ENCODE measurements at places on chromosomes 12 and 14.
A peak's percentile ranks its signal among the peaks of the same experiment; 100 is the strongest.

DNA sequence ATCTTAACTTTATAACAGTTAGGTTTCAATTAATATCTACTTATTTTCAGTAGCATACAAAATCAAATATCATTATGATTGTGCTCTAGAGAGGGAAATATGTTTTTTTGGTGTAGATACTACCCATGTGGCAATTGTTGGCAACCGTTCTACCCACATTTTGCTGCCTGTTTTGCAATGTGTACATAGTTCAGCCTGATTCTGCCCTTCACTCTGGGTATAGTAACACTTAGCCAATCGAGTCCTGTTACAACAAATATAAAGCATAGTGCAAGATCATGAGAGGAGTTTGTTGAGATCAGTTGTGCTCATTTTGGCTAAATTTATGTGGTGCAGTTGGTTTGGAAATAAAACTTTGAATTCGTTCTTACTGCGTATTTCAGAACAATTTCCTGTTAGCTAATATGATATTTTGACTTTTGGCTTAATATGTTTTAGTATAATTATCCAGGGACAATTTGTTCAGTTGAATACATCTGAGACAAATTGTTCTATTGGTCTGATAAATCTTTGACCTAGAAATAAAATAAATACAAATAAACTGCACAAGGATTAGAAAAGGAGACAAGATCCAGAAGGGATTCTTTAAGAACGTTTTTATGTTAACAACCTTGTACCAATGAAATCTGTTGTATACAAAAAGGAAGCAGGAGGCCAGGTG is 76.9 kb downstream of the ATF7IP start:
- DNase-seq = no peak

DNA sequence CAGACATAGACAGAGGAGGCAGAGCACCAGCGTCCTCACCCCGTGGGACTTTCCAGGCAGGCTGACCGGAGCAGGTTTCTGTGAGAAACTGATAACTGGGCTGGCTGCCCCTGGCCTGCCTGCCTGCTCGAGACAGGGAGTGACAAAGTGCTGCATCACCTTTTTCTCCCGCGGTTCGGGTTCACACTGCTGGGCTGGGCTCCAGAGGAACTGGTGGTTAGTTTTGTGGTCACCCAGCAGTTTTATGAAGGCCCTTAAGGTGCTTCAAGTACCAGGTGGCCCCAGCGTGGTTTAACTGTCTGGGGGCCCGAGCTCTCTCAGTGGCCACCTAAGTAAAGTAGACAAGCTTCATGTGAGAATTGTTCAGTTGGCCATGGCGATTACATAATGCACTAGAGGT is 1073.6 kb downstream of the BCL11B start:
- no peak for DNase-seq

- DNase-seq = no peak
These were observed 200.4 kb downstream of the PTPRO start for GRCh38 chr12:15522574-15523187.

- no peak for DNase-seq
These were observed 52.1 kb downstream of the DAD1 start for GRCh38 chr14:22536853-22537338.

- DNase-seq = no peak
These were observed 1.4 kb upstream of the ITGB7 start for GRCh38 chr12:53208435-53208834.

GRCh38 chr12:46458500-46459102 is 86.0 kb upstream of the SLC38A2 start:
- DNase-seq = no peak

GRCh38 chr12:131007031-131007739 is 53.5 kb downstream of the ADGRD1 start:
- DNase-seq = peak; percentile 84

DNA sequence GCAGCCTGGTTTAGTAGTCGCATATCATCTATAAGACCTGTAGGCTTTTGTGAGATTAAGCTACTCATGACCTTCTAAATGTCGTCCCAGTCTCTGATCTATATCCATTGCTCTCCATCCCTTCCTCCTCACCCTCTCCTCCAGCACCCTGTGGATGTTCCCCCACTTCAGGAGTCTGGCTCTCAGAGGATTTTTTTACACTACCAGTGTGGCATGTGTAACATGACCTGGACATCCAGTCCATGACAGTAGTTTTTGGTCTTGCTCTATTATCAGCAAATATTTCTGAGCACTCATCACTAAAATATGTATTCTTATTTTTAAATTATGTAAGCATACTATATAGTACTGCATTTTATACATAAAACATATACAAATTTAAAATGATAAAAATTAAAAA is 142.1 kb downstream of the DYRK2 start:
- DNase-seq = no peak

- peak; percentile 34 for DNase-seq
These were observed 946 bp downstream of the RNU4-2 start for GRCh38 chr12:120290609-120291305.

DNA sequence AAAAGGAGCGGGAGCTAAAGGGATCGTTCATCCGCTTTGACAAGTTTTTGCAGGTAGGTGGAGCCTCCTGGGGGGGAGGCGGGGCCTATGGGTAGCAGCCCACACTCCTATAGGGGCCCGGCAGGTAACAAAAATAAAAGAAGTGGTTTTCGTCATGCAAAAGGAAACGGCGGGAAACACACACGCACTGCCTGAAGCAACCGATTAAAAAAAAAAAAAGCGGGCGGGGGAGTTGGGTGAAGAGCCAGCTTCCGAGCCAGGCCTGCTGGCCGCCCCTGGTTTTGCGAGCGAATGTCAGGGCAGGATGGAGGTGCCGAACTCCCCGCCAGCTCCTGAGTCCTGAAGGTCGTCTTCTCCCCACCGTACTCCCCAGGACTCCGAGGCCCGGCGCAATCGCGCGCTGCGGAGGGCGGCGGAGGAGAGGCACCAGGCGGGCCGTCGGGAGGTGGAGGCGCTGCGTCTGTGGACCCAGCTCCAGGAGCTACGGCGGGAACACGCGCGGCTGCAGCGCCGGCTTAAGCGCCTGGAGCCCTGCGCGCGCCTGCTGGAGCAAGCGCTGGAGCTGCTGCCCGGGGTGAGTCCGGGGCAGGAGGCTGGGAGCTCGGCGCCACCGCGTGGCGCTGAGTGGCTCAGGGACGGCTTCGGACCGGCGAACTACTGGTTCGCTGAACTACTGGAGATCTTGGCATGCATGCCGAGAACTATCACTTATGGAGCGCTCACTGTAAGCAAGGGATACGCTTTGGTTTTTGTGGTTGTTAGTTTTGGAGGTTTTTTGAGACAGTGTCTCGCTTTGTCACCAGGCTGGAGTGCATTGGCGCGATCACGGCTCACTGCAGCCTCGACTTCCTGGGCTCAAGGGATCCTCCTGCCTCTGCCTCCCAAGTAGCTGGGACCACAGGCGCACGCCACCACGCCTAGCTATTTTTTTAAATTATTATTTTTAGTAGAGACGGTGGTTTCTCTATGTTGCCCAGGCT is 3.6 kb downstream of the CFAP73 start:
- peak; percentile 73 for DNase-seq

DNA sequence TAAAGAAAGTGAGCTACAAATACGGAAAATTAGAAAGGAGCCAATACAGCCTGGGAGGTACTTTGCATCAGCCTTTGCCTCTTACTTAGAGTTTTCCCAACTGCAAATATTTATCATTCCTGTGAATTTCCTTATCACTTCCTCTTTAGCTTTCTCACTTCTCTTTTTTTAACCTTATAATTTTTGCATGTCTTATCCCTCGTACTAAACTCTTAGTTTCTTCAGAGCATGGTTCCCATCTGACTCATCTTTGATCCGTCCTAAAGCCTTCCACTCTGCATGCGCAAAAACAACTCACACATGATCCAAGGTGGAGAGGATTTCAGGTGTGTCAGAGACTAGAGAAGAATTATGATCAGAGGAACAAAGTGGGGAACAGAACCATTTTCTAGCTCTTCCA is 9.6 kb upstream of the SNAPC1 start:
- DNase-seq = no peak

- no peak for DNase-seq
These were observed 9.4 kb upstream of the LRRC10 start for GRCh38 chr12:69620077-69620476.

- DNase-seq = peak; percentile 35
These were observed 405.6 kb upstream of the TMEM132C start for GRCh38 chr12:127861406-127861805.

DNA sequence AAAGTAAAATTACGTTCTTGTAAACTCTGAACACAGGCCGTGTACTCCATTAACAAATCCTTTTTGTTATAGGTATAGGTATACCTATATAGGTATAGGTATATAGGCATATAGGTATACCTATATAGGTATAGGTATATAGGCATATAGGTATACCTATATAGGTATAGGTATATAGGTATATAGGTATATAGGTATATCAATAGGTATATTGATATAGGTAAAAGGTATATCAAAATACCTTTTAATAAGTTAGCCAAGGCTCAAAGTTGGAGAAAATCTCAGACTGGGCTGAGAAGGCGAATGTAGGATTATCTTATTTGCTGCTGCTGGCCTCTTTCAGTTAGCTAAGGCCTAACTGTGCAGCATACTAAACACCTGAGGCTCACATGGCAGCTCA is 3.4 kb downstream of the SCFD1 start:
- no peak for DNase-seq

- no peak for DNase-seq
These were observed 64.7 kb upstream of the ATF1 start for GRCh38 chr12:50699154-50699553.

DNA sequence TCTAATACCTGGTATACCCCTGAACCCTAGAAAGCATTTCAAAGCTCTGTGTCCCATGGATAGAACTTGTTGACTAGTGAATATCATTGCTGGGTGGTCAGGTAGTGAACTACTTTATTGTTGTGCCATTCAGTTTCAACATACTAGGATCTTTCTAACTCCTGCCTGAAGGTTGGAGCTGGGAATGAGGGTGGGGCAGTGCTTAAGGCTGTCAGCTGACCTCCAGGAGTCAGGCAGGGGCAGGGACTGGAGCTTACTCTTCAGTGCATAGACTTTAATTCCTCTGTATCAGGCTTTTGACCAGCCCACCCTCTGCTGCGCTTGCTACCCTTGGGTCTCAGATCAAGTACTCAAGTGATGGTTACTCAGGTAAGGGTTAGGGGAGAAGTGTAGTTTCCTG is 102.6 kb upstream of the RFX4 start:
- DNase-seq = no peak

- no peak for DNase-seq
These were observed 37.6 kb downstream of the RTL1 start for GRCh38 chr14:100865682-100866591.

DNA sequence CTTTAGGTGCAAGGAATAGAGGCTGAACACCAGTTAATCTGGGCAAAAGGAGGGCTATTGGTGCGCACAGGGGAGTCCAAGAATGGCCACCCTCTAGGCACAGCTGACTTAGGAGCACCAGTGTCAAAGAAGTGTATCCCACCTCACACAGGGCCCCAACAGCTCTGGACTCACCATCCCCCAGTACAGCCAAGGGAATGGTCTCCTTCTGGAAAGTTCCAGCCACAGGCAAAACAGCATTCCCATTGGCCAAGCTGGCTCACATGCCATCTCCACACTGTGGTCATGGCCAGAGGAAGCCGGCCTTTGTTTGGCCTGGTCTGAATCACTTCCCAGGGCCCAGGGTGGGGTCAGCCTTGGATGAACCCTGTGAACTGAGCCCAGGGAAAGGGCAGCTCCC is 120.1 kb downstream of the DICER1 start:
- DNase-seq = no peak

DNA sequence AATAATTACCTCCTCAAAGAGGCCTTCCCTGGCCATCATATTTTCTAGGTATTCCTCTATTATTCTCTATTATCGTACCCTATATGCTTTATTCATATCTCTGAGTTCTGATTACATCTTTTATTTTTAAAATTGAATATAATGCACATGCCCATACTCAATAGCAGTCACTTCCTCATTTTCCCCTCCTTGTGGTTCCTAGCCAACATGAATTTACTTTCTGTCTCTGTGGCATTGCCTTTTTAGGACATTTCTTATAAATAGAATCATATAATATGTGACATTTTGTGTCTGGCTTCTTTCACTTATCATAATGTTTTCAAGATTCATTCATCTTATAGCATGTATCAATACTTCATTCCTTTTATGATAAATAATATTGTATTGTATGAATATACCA is 74.4 kb upstream of the TRHDE start:
- no peak for DNase-seq

DNA sequence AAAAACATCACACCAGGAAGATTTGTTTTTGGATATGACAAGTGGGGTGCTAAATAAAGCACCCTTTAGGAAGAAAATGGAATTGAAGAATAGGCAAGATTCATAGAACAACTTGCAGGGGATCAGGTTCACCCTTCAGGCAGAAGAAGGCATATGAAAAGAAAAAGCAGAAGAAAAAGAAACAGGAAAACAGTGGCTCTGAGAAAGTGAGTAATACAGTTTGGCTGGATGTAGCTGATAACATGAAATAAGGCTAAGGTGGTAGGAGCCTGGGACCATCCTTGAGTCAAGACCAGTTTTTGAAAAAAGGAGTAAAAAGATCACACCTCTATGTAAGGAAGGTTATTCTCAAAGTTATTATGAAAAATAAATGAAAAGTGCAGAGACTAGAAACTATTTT is 42.4 kb downstream of the TRIP11 start:
- DNase-seq = no peak

DNA sequence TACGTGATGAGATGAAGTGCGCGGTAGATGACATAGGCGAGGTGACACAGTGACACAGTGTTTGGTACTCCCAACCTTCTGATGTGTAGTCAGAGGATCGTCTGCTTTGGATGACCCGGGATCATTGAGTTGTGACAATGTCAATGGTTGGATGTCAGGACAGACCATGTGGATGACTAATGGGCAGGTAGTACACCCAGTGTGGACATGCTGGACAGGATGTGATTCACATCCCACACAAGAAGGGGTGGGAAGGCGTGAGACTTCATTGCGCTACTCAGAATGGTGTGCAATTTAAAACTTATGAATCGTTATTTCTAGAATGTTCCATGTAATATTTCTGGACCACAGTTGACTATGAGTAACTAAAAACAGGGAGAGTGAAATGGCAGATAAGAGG is 23.8 kb downstream of the MAP3K9 start:
- no peak for DNase-seq

DNA sequence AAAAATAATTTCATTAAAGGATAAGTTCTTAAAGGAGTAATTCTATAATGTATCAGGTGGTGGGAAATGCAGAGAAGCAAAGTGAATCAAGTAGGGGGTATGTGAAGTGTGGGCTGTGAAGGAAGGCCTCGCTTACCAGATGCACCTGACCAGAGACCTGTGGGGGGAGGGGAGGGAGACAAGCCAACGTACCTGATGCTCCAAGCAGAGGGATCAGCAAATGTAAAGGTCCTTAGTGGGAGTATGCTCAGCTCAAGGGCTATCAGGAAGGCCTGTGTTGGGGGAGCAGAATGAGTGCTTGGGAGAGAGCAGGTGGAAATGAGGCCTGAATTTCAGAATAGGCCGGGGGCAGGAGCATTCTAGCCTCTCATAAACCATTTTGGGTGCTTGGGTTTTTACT is 57.1 kb downstream of the ANO4 start:
- no peak for DNase-seq

GRCh38 chr14:66081594-66082376 is 404.4 kb upstream of the CCDC196 start:
- DNase-seq = no peak

- no peak for DNase-seq
These were observed 42.7 kb upstream of the GPR132 start for GRCh38 chr14:105107781-105108515.

GRCh38 chr14:75831455-75831854 is 150.3 kb downstream of the TGFB3 start:
- DNase-seq = peak; percentile 75
